ENCODE measurements at places on chromosomes 11 and 22. TPM values are rescaled to one million over a fixed set of nuclear protein-coding genes. Genes with fewer than 3 reads are reported as not detected.

The PLAAT5 gene
- 0.10 TPM for total RNA-seq

The TREH gene
- total RNA-seq: not detected

The GLB1L2 gene
- total RNA-seq: 0.34 TPM

The MS4A4E gene
- 0.20 TPM for total RNA-seq

The LYVE1 gene
- total RNA-seq: 1.2 TPM

The NLRP14 gene
- not detected for total RNA-seq

The MPEG1 gene
- total RNA-seq: not detected

The RAC2 gene
- total RNA-seq: not detected

The SLC43A1 gene
- total RNA-seq: 5.3 TPM

The FGF3 gene
- total RNA-seq: not detected

The WNT11 gene
- total RNA-seq: 24.5 TPM

The APOL4 gene
- total RNA-seq: 0.12 TPM

The MS4A7 gene
- total RNA-seq: not detected

The CBLIF gene
- total RNA-seq: not detected

The PANX3 gene
- total RNA-seq: not detected

The MRGPRX4 gene
- total RNA-seq: not detected

The ZP1 gene
- total RNA-seq: 0.49 TPM

The DDX17 gene
- 321 TPM for total RNA-seq

The RRAS2 gene
- 55.8 TPM for total RNA-seq

The VPS26B gene
- 54.5 TPM for total RNA-seq

The OSBP2 gene
- total RNA-seq: 3.6 TPM

The MAJIN gene
- not detected for total RNA-seq

The FAM111B gene
- 1.3 TPM for total RNA-seq

The CCDC15 gene
- total RNA-seq: 3.6 TPM

The SORL1 gene
- 0.92 TPM for total RNA-seq

The GLYATL2 gene
- not detected for total RNA-seq

The CHRM1 gene
- not detected for total RNA-seq

The DUSP8 gene
- 12.1 TPM for total RNA-seq
